ENCODE measurements at places on chromosomes 12 and 14.
A peak's percentile ranks its signal among the peaks of the same experiment; 100 is the strongest.

GRCh38 chr12:96466939-96467751 is 22.2 kb upstream of the CFAP54 start:
- DNase-seq = no peak

GRCh38 chr12:101637936-101638335 is 43.2 kb downstream of the MYBPC1 start:
- DNase-seq = no peak

DNA sequence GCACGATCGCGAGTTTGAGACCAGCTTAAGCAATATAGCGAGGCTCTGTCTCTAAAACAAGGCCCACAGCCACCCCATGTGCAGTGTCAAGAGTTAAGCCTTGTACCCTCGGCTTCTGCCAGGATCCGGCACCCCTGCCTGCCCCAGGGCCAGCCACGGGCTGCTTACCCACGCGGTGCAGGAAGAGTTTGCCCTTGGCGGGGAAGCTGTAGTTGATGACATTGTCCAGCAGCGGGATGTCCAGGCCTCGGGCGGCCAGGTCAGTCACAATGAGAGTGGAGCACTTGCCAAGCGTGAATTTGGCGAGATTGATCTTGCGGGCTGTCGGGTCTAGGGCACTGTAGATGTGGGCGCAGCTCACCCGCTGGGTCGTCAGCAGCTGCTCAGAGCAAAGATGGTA is 13.1 kb downstream of the DDX54 start:
- no peak for DNase-seq

- DNase-seq = no peak
Observed at GRCh38 chr14:26820572-26820971, 222.7 kb upstream of the NOVA1 start.

- no peak for DNase-seq
Observed at GRCh38 chr12:29990971-29991370, 207.2 kb upstream of the TMTC1 start.

- no peak for DNase-seq
Observed at GRCh38 chr14:70289138-70289537, 70.3 kb downstream of the COX16 start.

DNA sequence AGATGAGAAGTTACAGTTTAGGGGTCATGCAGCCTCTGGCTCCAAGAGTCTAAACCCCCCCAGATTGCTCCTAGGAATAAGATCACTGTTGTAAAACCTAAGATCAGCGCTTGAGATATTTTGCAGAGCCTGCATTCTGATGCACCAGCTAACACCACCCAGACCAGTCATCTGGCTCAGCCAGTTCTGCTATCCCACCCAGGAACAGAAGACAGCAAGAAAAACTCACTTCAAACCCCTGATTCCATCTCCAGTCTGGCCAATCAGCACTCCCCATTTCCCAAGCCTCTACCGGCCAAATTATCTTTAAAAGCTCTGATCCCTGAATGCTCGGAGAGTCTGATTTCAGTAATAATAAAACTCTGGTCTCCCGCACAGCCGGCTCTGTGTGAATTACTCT is 158.6 kb downstream of the ZNF664 start:
- no peak for DNase-seq

GRCh38 chr14:101774006-101774795 is 12.7 kb downstream of the PPP2R5C start:
- DNase-seq = no peak

DNA sequence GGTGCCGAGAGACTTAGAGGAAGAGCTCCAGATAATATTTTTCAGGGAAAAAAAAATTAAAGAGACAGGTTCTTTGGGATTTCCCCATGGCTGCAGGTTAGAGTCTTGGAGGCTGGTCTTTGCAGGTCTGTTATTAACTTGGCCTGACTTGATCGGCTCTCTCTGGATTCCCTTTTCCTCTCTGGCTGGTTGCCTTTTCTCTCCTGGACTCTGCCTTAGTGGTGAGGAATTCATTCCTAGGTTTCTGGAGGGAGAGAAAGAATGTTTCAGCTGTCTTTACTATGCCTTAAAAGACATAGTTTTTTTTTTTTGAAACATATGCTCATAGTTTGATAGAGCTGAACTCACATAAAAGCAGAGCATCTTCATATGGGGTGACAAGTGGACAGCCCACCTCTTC is 336.3 kb downstream of the BMP4 start:
- DNase-seq = no peak

DNA sequence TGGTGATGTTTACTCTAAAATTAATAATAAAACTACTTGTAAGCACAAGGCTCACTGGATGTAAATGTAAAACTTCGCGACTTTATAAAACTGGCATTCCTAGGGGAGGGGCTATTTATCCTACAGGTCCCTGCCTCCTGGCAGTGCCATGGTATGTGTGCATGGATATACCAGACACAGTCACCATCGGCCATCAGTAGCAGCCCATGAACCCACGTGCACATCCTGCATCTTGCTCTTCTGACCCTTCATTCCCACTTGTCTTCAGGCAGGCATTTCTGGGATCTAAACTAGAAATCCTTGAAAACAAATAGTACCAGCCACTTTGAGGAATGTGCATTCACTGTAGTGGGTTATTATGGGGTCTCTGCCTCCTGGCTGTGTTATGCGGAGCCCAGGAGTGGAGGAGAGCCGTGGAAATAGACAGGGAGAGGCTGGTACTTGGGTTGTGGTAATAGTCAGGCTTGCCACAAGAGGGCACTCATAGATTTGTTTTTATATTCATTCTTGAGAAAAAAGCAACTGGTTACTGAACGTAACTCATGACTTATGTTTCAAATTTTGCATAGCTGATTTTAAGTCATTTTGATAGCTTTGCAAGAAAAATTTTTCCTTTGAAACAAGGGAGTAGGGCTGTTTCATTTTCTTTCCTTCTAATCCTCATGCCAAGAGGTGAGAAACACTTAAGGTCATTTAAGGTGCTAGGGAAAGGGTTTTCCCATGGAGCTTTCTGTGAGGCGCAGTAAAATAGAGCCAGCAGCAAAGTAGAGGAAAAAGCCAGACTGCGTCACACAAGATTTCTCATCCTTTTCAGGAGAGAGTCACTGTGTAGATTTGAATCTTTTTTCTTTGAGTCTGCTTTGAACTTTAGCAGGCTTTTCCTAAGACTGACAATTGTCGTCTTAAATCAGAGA is 17.4 kb upstream of the GALNT16 start:
- DNase-seq = peak; percentile 64

DNA sequence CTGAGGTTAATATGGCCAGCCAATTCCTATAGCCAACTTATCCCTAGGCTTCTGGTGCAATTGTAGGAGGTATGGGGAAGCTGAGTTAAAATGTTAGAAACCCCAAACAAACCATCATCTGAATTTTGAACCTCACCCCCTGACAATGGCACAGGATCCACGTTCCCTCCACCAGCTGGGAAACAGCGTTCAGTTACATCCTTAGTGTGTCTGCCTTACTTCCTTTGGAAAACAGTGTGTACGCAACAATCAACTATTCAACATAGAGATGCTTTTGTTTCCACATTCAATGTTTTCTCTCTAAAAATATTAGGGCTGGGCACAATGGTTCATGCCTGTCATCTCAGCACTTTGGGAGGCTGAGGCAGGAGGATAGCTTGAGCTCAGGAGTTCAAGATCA is 203.4 kb downstream of the TTC7B start:
- no peak for DNase-seq

- DNase-seq = no peak
Observed at GRCh38 chr14:74516451-74517160, 23.0 kb downstream of the ISCA2 start.

DNA sequence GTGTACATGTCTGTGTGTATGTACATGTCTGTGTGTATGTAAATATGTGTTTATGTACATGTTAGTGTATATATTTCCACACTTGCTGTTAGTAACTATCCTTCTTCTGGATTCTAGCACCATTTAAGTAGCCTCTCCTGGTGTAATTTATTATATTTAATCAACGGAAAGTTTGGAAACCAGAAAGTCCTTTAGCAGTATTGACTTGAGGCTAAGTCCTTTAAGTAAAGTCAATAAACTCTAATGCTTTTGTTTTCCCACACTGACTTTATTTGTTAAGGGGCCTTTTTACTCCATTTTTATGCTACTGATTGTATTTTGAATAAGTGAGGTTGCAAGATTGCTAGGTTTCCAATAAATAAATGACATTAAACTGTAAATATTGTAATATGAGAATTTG is 876.4 kb upstream of the SEL1L start:
- no peak for DNase-seq

GRCh38 chr12:78473561-78473960 is 391.0 kb upstream of the SYT1 start:
- DNase-seq = no peak

- DNase-seq = no peak
Observed at GRCh38 chr14:23895480-23895879, 58.1 kb upstream of the DHRS4 start.

- DNase-seq = peak; percentile 30
Observed at GRCh38 chr14:36254020-36254624, 66.3 kb downstream of the MBIP start.

- no peak for DNase-seq
Observed at GRCh38 chr12:106897082-106897481, 58.6 kb upstream of the TMEM263 start.

- DNase-seq = no peak
Observed at GRCh38 chr12:121905746-121906145, 12.6 kb upstream of the CFAP251 start.

- DNase-seq = no peak
Observed at GRCh38 chr12:256958-257357, 5.7 kb downstream of the SLC6A13 start.

DNA sequence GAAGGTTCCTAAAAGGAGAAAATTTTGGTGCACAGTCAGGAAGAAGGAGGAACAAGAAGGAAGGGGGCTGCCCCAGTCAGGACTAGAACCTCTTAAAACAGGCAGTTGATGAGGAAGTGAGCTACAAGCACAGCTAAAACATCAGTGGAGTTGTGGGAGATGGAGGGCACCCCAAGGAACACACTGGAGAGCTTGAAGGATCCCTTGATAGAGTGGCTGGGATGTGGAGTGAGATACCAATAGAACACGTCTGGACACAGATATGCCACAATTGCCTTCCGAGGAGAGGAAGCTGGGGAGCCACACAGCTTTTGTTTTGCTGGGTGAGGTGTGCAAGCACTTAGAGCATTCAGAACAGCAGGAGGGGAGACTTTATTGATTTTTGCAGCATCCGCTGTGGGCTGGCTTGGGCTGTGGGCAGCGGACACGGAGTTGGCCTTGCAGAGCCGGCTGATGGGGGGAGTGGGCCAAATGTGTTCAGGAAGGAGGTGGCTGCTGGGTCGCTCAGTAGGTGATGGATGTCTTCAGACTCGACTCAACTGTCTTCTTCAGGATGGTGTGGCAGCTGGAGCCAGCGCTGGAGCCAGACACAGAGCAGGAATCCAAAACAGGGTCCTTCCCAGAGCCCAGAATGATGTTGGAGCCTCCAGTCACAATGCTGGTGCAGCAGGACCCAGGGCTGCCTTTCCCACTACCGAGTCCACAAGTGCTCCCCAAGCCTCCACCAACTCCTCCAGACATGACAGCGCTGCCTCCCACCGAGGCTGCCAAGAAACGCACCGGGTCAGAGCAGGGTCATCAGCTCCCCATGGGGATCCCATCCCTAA is 4.7 kb upstream of the KRT79 start:
- DNase-seq = no peak

GRCh38 chr14:79134361-79134760 is 964.2 kb downstream of the NRXN3 start:
- no peak for DNase-seq

DNA sequence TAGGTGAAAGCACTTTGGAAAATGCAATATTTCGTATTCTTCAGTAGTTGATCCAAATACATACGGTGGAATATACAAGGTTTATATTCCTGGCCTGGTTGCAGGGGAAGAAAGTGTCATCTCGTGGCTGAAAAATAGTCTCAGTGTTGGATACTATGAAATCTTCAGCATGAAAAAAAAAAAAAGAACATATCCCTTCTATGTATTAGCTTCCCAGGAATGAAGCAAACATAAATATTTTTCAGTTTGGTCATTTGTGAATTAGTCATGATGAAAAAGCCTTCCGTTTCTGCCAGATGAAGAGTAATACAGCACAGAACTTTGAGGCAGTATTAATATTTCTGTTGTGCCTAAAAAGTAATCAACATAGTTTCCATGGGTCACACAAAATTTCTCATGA is 36.7 kb downstream of the FLRT2 start:
- no peak for DNase-seq

All from nephron progenitor cell (in vitro differentiated cells).